A172 (cell line): ENCODE measurements at places on chromosomes 13 and 19. TPM values are rescaled to one million over a fixed set of nuclear protein-coding genes. Genes with fewer than 3 reads are reported as not detected.

GRCh38 chr13:22256111-22256639, 585.3 kb downstream of the FGF9 start:
- no peak for DNase-seq

DNA sequence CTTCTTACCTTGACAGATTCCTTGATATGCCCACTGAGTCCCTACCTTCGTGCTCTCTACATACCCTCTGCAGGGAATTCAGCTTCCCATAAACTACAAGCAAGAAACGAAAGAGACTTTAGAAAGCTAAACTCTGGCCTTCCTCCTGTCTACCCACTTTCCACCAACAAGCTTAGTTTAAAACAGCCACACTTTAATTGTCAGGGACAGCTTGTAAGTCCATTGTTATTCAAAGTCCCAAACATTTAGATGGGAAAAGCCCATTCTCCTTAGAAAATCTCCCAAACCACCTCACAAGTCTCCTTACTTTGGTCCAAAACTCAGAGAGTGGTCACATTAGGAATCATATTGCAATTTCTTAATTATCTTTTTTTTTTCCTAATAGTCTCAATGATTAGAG, 2695.8 kb downstream of the PCDH9 start:
- no peak for DNase-seq

DNA sequence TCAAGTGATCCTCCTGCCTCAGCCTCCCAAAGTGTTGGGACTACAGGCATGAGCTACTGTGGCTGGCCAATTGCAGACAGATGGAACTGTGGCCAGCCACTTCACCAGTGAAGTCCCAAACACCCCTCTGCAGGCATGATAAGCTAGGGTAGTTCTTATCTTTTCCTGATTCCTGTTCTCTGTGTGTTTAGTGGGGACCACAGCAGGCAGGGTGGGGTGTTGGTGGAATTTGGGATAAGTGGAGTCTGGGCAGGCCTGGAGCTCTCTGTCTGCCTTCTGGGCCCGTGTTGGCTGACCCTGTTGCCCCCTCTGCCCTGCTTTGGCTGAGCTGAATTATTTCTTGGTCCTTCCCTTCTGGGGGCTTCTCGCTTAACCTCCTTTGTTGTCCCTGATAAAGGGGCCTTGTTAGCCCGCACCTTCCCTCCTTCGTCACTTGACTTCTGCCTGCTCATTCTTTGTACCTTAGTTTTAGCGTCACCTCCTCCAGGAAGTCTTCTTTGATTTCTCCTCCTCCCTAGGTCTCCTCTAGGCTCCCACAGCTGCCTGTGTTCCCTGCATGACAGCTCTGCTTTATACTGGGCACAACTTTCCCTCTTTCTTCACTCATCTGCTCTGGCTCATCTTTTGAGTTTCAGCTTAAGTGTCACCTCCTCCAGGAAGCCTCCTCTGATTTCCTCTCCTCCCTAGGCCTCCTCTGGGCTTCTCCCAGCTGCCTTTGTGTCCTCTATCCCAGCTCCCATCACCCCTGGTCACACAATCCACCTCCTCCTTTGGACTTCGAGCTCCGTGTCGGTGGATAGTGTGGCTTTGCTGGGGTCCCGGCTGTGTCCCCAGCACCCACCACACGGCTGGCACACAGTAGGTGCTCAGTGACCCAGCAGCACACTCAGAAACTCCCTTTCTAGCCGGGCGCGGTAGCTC, 1.7 kb upstream of the NCLN start:
- no peak for DNase-seq

- DNase-seq, result no peak
Measured at GRCh38 chr19:46431824-46432223, 3.1 kb upstream of the PNMA8C start.

GRCh38 chr13:54433493-54434206, 1405.0 kb downstream of the OLFM4 start:
- no peak for DNase-seq

DNA sequence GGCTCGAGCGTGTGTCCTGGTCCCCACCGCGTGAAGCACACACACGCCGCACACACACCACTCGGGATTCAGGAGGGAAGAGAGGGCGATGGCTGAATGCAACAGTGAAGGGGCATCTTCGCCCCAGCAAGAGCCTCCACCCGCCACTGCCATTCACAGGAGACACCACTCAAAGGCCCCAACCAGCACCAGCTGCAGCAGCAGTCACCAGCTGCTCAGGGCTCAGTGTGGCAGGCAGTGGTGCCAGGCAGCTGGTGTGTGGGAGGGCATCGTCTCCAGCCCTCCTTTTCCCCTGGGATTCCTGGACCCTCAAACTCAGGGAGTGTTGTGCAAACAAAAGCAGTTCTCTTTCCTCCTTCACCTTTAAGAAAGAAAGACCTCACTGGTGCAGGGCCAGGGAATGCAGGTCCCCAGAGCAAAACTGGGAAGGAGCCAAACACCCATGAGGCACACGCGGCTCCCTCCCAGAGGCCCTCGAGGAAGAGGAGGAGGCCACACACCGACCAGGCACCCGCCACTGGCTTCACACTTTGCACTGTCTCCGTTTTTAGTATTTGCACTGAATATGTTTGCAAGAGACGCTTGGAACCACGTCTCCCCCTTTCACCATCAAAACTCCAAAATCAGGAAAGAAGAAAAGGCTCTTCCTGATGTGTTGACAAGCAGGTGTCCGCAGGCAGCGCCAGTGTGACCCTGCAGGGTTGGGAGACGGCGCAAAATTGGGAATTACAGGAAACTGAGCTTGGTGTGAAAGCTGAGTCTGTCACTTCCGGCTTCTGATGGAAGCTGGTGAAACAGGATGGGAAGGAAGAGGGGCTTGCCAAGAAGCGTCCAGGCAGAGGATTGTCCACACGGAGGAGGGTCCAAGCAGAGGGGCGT, 26.4 kb upstream of the F7 start:
- no peak for DNase-seq

DNA sequence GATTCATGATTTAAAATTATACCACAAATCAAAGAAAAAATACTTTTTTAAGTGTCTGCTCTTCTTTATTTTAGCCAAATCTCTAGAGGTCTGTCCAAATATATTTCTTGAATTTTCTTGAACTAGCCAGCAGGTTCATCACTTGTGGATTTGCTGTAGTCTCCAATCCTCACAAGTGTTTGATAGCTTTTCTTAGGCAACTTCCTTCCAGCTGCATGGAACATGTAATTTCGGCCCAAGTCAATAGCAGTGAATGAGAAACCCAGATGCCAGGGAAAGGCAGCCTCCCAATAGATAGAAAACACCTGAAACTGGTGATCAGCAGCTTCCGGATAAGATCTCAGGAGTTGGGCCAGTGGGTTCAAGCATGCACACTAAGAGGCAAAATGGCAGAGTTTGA, 15.6 kb upstream of the RNASEH2B start:
- no peak for DNase-seq

GRCh38 chr19:45972081-45972946, 1.4 kb downstream of the NOVA2 start:
- no peak for DNase-seq

DNA sequence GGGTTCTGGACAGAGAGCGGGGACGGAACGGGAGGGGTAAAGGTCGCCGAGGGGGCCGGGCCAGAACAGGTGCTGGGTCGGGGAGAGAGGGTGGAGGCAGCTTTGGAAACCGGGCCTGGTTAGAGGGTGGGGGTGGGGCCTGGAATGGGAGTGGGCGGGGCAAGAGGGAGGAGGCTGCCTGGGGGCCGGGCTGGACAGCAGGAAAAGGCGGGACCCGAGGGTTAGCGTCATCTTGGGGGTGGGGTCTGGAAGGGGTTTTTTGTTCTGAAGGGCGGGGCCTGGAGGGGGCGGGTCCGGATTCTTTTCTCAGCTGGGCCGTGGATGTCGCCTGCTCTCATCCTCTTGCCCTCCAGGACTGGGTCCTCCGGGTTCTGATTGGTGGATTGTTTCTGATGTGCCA, 4.3 kb upstream of the ZNF813 start:
- DNase-seq, result no peak

- peak; percentile 95 for DNase-seq
Measured at GRCh38 chr19:29878973-29879654, 62.9 kb upstream of the URI1 start.

DNA sequence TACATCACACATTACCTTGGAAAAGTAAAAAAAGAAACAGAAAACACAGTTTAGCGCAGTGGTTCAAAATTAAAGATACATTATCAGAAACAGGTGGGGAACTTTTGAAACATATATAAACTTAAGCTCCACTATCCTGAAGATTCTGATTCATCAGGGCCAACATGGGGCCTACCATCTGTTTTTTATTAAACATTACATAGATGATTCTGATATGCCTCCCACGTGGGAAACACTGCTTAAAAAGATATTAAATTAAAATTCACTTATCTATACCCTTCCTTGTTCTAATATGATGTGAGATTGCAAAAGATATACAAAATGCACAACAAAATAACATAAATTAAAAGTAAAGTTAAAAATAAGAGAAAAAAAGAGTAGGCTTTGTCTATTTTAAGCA, 125.0 kb downstream of the VWA8 start:
- no peak for DNase-seq

TEX26 gene
- not detected in 2 replicates for total RNA-seq
